ENCODE measurements at places on chromosomes 1 and 21. TPM values are rescaled to one million over a fixed set of nuclear protein-coding genes. Genes with fewer than 3 reads are reported as not detected.

Gene CRYBG2
- total RNA-seq = not detected

Gene OR6K3
- total RNA-seq = not detected

Gene HAO2
- not detected for total RNA-seq

Gene SLFNL1
- total RNA-seq = 0.21 TPM

Gene PADI2
- total RNA-seq = 0.50 TPM

Gene ASAP3
- 39.9 TPM for total RNA-seq

Gene AHCYL1
- total RNA-seq = 42.9 TPM

Gene KCNN3
- total RNA-seq = 4.6 TPM

Gene GGPS1
- total RNA-seq = 25.1 TPM

Gene PLEKHG5
- total RNA-seq = 11.8 TPM

Gene ASPM
- total RNA-seq = 0.13 TPM

Gene SPATA21
- total RNA-seq = not detected

Gene DIRAS3
- 1.4 TPM for total RNA-seq

Gene LMX1A
- not detected for total RNA-seq

Gene CDC7
- total RNA-seq = 1.3 TPM

Gene CITED4
- 22.9 TPM for total RNA-seq

Gene ELF3
- total RNA-seq = 0.59 TPM

Gene FCRL4
- not detected for total RNA-seq

Gene FAM229A
- total RNA-seq = 1.8 TPM

DNA sequence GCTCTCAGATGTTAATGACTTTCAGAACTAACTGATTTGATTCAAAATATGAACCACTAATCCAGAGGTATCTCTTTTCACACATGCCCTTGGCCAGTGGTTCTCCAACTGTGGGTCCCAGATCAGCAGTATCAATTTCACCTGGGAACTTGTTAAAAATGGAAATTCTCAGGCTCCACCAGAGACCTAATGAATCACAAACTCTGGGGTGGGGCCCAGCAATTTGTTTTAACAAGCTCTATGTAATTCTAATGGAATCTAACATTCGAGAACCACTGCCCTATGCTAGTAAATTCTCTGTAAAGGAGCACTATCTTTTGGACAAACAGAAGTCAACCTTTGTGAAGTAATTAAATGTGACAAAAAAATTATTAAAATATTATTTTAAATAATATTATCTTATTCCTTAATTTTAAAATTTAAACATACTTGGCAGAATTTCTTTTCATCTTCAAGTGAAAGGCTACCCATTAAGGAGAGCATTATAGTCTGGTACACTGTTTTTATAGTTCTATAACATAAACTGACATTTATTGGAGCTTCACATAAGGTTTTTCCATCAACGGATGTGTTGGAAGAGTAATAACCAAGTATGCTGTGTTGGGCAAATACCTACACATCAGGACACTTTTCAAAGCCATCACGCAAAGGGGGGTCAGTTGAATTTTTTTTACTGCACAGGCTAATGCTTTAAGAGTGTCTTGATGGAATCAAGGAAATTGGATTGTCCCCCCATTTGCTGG lies 130.4 kb downstream of the LHX4 start:
- DNase-seq = no peak

- DNase-seq = no peak
Observed at GRCh38 chr1:61109158-61109557, 26.8 kb downstream of the NFIA start.

GRCh38 chr1:206908038-206908437 lies 10.8 kb downstream of the IL24 start:
- no peak for DNase-seq

GRCh38 chr1:62389531-62389930 lies 47.3 kb upstream of the USP1 start:
- no peak for DNase-seq

GRCh38 chr1:116674751-116675150 lies 7.2 kb upstream of the IGSF3 start:
- no peak for DNase-seq

- no peak for DNase-seq
Observed at GRCh38 chr1:242206994-242207393, 208.1 kb upstream of the MAP1LC3C start.

GRCh38 chr21:38236232-38236631 lies 20.6 kb upstream of the KCNJ15 start:
- no peak for DNase-seq

DNA sequence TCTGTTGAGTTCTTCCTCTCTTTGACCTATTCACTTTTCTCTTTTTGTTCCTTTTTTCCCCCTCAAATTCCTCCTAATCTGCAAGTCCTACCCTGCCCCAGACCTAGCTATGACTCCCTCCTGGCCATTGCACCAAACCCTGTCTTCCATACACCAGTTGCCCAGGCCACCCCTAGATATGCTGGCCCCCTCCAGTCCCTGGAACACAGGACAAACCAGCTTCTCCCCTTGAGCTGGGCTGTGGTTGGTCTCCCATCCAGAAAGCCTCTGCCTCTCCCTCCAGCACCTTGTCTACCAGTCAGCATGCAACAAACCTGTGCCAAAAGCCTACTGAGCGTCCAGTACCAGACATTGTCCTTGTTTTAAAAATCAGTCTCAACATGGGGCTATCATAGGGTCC lies 59.4 kb downstream of the ELK4 start:
- no peak for DNase-seq

DNA sequence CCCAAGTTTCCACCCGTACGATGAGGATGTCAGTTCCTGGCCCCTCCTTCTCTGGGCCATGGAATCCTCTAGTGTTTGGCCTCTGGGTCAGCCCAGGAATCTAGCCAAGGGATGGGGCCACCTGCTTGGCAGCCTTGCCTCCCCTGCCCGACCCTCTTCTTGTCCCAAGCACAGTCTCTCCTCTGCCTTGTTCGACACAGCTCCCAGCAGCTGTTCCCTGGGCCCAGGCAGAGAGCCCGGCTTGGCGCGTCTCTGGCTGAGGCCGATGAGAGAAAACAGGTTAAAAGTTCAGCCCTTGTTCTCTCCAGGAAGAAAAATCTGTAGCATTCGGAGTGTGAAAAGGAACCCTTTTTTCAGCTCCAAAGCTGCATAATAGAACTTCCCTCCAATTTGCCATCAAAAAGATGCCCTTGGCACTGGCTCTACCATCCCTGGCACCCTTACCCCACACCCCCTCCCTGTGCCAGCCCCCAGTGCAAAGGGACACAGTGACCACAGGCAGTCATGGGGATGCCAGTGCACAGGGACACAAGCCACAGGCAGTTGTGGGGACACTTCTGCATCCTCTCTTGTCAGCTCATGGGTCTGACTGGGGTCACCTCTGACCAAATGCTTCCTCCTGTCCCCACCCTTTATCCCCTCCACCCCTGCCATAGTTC lies 68.4 kb downstream of the EPHB2 start:
- no peak for DNase-seq

- no peak for DNase-seq
Observed at GRCh38 chr1:246828818-246829217, 102.9 kb downstream of the AHCTF1 start.

DNA sequence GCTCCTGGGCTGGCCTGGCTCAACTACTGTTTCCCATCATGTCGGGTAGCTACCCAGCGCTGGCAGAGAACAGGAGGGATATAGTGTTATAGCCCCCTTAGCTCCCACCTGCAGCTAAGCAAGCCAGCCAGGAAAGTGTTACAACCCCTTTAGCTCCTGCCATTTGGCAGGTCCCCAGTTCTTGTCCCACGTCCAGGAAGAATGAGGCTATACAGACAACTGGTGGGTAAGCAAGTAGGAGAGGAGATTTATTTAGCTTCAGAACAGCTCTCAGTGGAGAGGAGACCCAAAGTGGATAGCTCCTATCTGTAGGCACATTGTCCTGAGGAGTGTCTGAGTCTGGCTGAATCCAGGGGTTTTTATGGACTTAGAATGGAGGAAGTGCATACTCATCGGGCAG lies 741.1 kb upstream of the B3GALT2 start:
- DNase-seq = no peak

DNA sequence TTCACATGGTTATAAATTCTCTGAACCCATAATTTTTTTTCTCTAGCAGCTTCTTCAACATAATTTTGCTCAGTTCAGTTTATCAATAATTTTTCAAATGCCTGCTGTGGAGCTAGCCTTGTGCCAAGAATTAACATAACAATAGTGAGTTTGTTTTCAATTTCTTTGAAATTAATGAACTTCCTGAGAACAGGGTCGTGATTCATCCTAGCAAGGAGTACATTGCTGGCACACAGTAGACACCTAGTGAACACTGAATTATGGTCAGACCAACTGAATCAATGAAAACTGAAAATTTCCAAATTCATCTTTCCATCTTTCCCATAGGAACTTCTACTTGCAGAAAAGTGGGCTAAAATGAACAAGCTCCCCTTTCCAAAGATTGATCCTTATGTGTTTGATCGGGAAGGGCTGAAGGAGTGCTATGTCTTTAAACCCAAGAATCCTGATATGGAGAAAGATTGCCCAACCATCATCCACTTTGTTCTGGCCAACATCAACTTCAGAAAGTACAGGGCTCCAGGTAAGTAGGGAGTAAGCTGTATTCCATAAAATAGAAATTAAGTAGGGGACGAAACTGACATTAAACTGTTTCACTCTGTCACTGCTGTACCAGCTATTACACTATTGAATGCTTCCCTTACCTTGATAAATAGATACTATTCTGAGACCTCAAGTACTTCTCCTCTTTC lies 148.7 kb downstream of the PLA2G4A start:
- no peak for DNase-seq

GRCh38 chr1:10662824-10663677 lies 133.4 kb downstream of the CASZ1 start:
- no peak for DNase-seq

DNA sequence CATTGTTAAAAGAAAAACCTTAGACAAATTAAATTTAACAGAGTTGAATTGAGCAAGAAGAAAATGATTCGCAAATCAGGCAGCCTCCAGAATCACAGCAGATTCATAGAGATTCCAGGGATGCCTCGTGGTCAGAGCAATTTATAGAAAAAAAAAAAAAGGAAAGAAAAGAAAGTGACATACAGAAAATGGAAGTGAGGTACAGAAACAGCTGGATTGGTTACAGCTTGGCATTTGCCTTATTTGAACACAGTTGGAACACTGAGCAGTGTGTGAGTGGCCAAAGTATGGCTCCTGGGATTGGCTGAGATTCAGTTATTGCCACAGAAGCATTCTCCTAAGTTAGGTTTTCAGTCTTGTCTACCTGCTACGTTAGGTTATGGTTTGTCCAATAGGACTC lies 9.1 kb upstream of the C21orf91 start:
- no peak for DNase-seq

DNA sequence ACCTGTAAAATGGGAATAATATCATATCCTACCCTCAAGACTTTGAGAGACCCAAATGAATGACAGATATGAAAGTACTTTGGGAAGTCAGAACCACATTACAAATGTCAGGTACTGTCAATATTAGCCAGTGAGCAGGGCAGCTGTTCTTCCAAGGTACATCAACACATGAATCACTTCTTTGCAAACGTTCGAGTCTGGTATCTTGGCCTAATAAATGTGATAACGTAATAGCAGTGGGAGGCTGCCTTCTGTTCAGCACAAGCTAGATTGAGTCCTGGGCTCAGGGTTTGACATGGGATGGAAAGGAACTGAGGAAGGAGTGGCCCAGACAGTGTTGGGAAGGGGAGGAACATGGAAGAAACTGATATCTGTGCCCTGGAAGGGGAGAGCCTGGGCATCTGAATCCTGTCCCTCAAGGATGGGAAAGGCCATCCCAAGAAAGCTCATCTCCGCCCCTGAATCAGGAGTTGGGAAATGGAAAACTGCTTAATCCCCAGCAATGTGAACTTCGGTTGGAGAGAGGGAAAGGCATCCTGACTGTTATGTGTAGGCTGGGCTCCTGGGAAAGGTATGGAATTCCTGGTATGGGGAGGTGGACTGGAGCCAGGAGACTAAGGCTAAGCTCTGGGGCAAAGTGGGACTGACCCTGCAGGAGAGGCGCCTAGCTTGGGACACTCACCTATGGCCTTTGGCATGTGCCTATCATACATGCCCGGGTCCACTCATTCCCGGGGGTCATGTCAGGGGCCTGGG lies 14.3 kb downstream of the KCNC4 start:
- no peak for DNase-seq

- no peak for DNase-seq
Observed at GRCh38 chr1:184176058-184176457, 124.5 kb downstream of the TSEN15 start.

- no peak for DNase-seq
Observed at GRCh38 chr1:98947071-98947470, 57.6 kb downstream of the PLPPR5 start.

DNA sequence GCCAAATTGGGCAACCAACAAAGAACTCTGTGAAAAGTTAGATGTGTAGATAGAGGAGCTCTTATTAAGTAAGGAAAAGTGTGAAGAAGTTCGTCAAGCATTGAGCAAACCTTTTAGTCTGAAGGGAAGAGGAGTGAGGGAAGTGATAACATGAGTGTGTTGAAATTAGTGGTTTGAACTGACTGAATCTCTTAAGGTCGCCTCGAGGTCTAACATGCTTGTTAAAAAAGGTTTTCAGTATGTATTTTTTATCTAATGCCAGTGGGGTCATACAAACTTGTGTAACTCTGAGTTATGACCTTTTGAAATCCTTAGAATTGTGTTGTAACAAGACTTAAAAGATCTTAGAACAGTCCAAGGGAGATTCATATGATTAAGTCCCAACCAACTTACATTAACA lies 34.1 kb downstream of the SOAT1 start:
- DNase-seq = no peak

- no peak for DNase-seq
Observed at GRCh38 chr1:239123260-239123659, 263.1 kb upstream of the CHRM3 start.

GRCh38 chr21:31295676-31296075 lies 48.4 kb downstream of the TIAM1 start:
- no peak for DNase-seq

GRCh38 chr1:60041783-60042182 lies 31.8 kb downstream of the C1orf87 start:
- no peak for DNase-seq

GRCh38 chr1:111769517-111770146 lies 13.9 kb downstream of the DDX20 start:
- DNase-seq = no peak

- no peak for DNase-seq
Observed at GRCh38 chr1:44408212-44408582, 3.1 kb downstream of the RNF220 start.

- DNase-seq = no peak
Observed at GRCh38 chr1:230156068-230156467, 89.0 kb downstream of the GALNT2 start.
